ENCODE measurements at places on chromosomes 1 and 21. TPM values are rescaled to one million over a fixed set of nuclear protein-coding genes. Genes with fewer than 3 reads are reported as not detected.
A peak's percentile ranks its signal among the peaks of the same experiment; 100 is the strongest.

The ARTN gene
- total RNA-seq = not detected

The APOBEC4 gene
- not detected for total RNA-seq

The MUL1 gene
- 34.6 TPM for total RNA-seq

The NID1 gene
- total RNA-seq = 0.27 TPM

The OR2AK2 gene
- not detected for total RNA-seq

The SLAMF7 gene
- 0.35 TPM for total RNA-seq

The THEM4 gene
- total RNA-seq = 27.4 TPM

The HLX gene
- 3.0 TPM for total RNA-seq

The VWA5B1 gene
- not detected for total RNA-seq

The OR2L13 gene
- not detected for total RNA-seq

DNA sequence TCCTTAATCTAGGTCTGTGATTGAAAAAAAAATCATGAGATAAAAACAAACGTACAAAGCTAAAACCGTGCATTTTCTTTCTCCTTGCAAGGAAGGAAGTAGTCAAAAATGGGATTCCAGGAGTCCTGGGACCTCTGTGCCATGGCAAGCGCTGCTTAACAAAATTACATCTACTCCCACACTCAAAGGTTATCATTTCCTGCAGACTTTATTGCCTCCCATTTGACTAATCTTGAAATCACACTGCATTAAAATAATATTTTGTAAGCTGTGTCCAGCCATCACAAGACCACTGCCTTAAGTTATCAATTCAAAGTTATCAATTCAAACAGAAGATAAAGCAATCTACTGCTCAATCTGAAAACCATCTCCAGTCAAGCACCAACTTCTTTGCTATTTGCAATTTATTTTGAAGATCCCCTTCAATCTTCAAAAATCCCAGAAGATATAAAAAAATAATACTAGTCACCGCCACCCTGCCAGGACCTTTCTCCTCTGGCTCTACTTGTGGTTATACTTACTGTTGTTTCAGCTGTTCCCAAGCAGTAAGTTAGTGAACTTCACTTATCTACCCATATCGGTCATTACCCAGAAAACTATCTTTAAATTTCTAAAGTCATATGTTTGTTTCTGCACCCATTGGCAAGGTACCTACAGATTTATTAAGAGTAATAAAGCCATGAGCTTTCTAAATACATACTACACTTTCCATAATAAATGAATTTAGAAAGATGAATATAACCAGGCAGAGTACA lies 38.1 kb upstream of the RAP1GAP start:
- no peak for DNase-seq
- peaks cover 16% of the 10 kb centered on the region for H3K4me1 ChIP-seq
- no peak overlapping the region for H3K27ac ChIP-seq
- H3K36me3 ChIP-seq = peaks cover 89% of the 10 kb centered on the region
- H3K27me3 ChIP-seq = no peaks in the 10 kb centered on the region

GRCh38 chr1:174764191-174764590 lies 235.6 kb upstream of the CACYBP start:
- no peak for DNase-seq
- H3K36me3 ChIP-seq = no peaks in the 10 kb centered on the region
- H3K27me3 ChIP-seq = no peaks in the 10 kb centered on the region

DNA sequence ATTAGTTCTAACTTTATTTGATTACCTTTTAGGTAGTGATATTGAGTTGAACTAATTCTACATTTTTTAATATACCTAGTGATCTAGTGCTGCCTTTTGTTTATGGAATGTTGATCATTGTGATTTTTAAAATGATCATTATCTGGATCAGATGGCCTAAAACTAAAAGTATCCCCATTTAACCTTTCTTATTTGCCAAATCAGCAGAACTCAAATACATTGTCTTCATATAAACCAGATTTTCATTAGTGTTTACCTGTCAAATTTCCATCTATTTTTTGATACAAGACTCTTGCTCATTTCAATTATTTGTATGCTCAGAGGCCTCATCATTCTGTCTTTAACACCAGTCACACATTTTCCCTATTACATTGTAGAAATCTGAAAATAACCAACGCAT lies 441.2 kb downstream of the PTPRC start:
- no peak for DNase-seq
- H3K4me1 ChIP-seq = no peaks in the 10 kb centered on the region
- H3K36me3 ChIP-seq = no peaks in the 10 kb centered on the region
- no peak overlapping the region for H3K4me3 ChIP-seq
- H3K27me3 ChIP-seq = no peaks in the 10 kb centered on the region

DNA sequence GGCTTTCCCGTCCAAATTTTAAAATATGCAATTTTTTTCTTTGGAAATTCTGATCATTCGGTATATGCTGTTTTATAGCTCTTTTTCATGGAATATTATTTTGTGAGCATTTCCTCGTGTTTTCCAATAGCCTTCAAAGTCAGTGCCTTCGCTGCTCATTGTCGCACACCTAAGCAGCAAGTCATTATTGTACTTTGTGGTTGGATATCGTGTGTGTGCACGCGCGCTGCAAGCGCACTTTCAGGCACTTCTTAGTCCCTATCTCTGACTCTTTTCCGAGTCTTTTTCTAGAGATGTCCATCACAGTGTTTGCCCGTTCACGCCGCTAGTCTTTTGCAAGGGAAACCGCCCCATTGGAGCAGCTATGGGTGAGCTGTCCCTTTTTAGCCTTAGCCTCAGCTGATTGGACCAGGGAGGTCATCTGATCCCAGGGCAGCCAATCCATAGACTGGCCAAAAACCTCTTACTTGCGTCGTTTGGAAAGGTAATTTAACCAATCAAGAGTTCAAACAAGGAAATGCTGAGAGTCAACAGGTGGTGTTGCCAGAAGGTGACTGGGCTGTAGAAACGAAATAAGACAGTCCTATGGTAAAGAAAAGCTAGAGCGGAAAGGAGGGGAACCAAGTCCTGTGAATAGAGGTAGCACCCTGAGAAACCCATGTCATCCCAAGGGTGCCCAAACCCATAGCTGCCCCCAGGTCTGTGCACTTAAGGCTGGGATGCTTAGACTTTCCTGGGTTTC lies 710 bp upstream of the HYI start:
- H3K36me3 ChIP-seq = peaks cover 16% of the 10 kb centered on the region
- no peak overlapping the region for H3K4me3 ChIP-seq
- peak; percentile 77 for DNase-seq

- H3K4me1 ChIP-seq = peaks cover 17% of the 10 kb centered on the region
- H3K36me3 ChIP-seq = peaks cover 57% of the 10 kb centered on the region
- H3K4me3 ChIP-seq = no peak overlapping the region
Measured at GRCh38 chr1:19354531-19354981, 42.4 kb downstream of the SLC66A1 start.

- no peak overlapping the region for H3K4me3 ChIP-seq
- H3K36me3 ChIP-seq = no peaks in the 10 kb centered on the region
- H3K27me3 ChIP-seq = no peaks in the 10 kb centered on the region
- no peak overlapping the region for H3K27ac ChIP-seq
- no peaks in the 10 kb centered on the region for H3K4me1 ChIP-seq
Measured at GRCh38 chr1:193730017-193730416, 543.6 kb upstream of the B3GALT2 start.

GRCh38 chr1:172220376-172220775 lies 200.1 kb upstream of the C1orf105 start:
- no peaks in the 10 kb centered on the region for H3K36me3 ChIP-seq
- H3K4me1 ChIP-seq = no peaks in the 10 kb centered on the region
- no peak for DNase-seq
- H3K27ac ChIP-seq = no peak overlapping the region

GRCh38 chr1:16298653-16299052 lies 53.6 kb downstream of the FBXO42 start:
- no peak for DNase-seq
- no peaks in the 10 kb centered on the region for H3K27me3 ChIP-seq
- no peak overlapping the region for H3K4me3 ChIP-seq
- peaks cover 59% of the 10 kb centered on the region for H3K36me3 ChIP-seq

DNA sequence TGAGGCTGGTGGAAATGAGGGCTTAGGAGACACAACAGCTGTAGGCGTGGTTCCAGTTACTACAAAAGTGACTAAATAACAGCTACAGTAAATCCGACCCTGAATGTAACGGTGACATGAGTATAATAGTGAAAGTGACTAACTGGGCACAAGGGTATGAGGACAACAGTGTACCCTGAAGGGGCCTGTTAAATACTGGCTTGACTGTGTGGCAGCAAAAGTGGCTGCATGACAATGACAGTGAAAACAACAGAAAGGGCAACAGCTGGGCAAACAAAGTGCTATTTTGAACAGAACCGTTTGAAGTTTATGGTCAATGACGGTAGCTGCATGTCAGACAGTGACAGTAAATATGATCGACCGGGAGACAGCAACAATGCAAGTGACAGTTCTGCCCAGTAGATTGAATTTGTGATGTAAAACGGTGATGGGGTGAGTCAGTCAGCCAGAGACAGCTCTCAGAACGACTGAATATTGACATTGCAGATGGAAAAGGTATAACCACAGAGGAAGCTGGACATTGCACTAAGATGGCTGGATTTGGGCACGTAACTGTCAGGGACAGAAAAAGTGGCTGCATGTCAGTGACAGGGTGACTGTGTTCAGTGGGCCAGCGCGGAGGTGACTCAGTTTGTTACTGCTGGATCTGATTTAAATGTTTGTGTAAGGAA lies 1.2 kb upstream of the ZBTB40 start:
- peaks cover 19% of the 10 kb centered on the region for H3K4me1 ChIP-seq
- H3K27ac ChIP-seq = no peak overlapping the region
- no peaks in the 10 kb centered on the region for H3K36me3 ChIP-seq
- no peaks in the 10 kb centered on the region for H3K27me3 ChIP-seq

- H3K36me3 ChIP-seq = no peaks in the 10 kb centered on the region
- no peak overlapping the region for H3K27ac ChIP-seq
- no peak overlapping the region for H3K4me3 ChIP-seq
- no peaks in the 10 kb centered on the region for H3K27me3 ChIP-seq
Measured at GRCh38 chr1:222000131-222000530, 258.2 kb upstream of the DUSP10 start.

GRCh38 chr21:45535341-45536081 lies 6.7 kb downstream of the SLC19A1 start:
- H3K27me3 ChIP-seq = no peaks in the 10 kb centered on the region
- H3K27ac ChIP-seq = no peak overlapping the region
- H3K36me3 ChIP-seq = peaks cover 92% of the 10 kb centered on the region
- H3K4me3 ChIP-seq = no peak overlapping the region

- no peak overlapping the region for H3K4me3 ChIP-seq
- DNase-seq = no peak
- H3K27ac ChIP-seq = no peak overlapping the region
- no peaks in the 10 kb centered on the region for H3K4me1 ChIP-seq
- no peaks in the 10 kb centered on the region for H3K27me3 ChIP-seq
Measured at GRCh38 chr1:81574408-81574807, 226.3 kb upstream of the ADGRL2 start.

GRCh38 chr1:22257290-22258275 lies 114.7 kb upstream of the WNT4 start:
- H3K27me3 ChIP-seq = peaks cover 55% of the 10 kb centered on the region
- DNase-seq = no peak
- no peaks in the 10 kb centered on the region for H3K4me1 ChIP-seq
- H3K27ac ChIP-seq = no peak overlapping the region
- no peak overlapping the region for H3K4me3 ChIP-seq

DNA sequence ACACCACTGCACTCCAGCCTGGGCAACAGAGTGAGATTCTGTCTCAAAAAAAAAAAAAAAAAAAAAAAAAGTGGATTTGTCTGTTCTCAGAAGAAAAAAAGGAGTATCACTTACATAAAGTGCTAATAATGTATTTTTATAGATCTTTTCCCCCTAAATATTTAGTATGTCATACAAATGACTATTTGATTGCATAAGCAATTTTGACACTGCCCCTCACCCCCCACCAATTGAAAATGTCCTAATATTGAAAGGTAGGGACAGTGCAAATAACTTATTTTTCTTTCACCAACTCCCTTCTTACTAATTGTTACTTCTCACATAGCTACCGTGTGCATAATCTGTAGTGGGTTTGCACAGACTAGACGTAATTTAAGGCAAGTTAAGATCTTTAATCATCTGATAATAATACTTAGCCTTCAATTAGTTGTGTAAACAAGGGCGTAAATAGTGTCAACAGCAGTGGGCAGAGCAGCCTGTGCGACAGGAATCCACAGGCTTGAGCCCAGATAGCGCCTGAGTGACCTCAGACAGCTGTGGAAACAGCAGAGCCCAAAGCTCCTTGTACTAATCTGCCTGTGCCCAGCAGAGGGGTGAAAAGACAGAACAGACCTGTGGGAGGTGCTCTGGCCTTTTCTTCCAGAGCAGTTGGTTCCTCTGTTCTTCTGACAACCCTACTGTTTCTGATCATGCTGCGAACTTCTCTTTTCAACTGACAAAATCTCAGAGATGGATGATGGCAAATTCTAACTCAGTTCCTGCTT lies 4.5 kb upstream of the IER5 start:
- peak; percentile 87 for DNase-seq
- H3K4me3 ChIP-seq = no peak overlapping the region
- H3K27me3 ChIP-seq = no peaks in the 10 kb centered on the region
- no peak overlapping the region for H3K27ac ChIP-seq

DNA sequence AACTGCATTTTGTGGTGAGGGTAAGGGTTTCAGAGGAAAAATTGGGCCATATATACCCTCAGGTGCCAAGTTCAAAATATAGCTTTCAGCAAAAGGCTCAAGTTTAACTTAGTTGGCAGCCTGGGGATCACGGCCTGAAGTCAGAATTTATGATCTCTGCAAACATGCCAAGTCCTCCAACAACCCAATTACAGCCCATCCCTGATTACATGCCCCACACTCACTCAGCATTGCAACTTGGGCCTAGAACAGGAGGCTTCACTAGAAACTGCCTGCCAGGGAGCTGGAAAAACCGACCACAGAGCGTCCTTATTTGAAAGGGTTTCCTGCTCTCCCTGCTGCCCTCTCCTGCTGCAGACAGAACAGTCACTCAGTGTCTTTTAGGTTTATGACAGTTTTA lies 12.4 kb downstream of the FYB2 start:
- no peaks in the 10 kb centered on the region for H3K27me3 ChIP-seq
- H3K36me3 ChIP-seq = no peaks in the 10 kb centered on the region
- H3K27ac ChIP-seq = no peak overlapping the region
- DNase-seq = no peak
- H3K4me3 ChIP-seq = no peak overlapping the region

- no peak overlapping the region for H3K27ac ChIP-seq
- no peaks in the 10 kb centered on the region for H3K27me3 ChIP-seq
- no peaks in the 10 kb centered on the region for H3K4me1 ChIP-seq
- no peak for DNase-seq
Measured at GRCh38 chr1:65407877-65408276, 12.6 kb upstream of the LEPR start.

- H3K4me1 ChIP-seq = no peaks in the 10 kb centered on the region
- no peak for DNase-seq
Measured at GRCh38 chr1:184399192-184399847, 12.5 kb downstream of the C1orf21 start.

GRCh38 chr1:1359664-1360468 lies 1.5 kb upstream of the MXRA8 start:
- no peaks in the 10 kb centered on the region for H3K36me3 ChIP-seq
- DNase-seq = no peak
- H3K27ac ChIP-seq = no peak overlapping the region
- H3K4me1 ChIP-seq = peaks cover 67% of the 10 kb centered on the region
- no peaks in the 10 kb centered on the region for H3K27me3 ChIP-seq

- no peak overlapping the region for H3K4me3 ChIP-seq
- H3K36me3 ChIP-seq = no peaks in the 10 kb centered on the region
- no peak for DNase-seq
- H3K27ac ChIP-seq = no peak overlapping the region
- H3K4me1 ChIP-seq = no peaks in the 10 kb centered on the region
- H3K27me3 ChIP-seq = peaks cover 6% of the 10 kb centered on the region
Measured at GRCh38 chr1:213772128-213773063, 215.4 kb upstream of the PROX1 start.

- H3K36me3 ChIP-seq = no peaks in the 10 kb centered on the region
- H3K27ac ChIP-seq = no peak overlapping the region
- no peak for DNase-seq
Measured at GRCh38 chr1:66261364-66261763, 272.6 kb upstream of the SGIP1 start.

- no peaks in the 10 kb centered on the region for H3K27me3 ChIP-seq
- peaks cover 3% of the 10 kb centered on the region for H3K4me1 ChIP-seq
- H3K4me3 ChIP-seq = no peak overlapping the region
- peaks cover 6% of the 10 kb centered on the region for H3K36me3 ChIP-seq
- peak; percentile 29 for DNase-seq
Measured at GRCh38 chr1:235408503-235408960, 41.3 kb downstream of the TBCE start.
